T-cell (primary cell): ENCODE measurements at places on chromosomes 4 and X.

DNA sequence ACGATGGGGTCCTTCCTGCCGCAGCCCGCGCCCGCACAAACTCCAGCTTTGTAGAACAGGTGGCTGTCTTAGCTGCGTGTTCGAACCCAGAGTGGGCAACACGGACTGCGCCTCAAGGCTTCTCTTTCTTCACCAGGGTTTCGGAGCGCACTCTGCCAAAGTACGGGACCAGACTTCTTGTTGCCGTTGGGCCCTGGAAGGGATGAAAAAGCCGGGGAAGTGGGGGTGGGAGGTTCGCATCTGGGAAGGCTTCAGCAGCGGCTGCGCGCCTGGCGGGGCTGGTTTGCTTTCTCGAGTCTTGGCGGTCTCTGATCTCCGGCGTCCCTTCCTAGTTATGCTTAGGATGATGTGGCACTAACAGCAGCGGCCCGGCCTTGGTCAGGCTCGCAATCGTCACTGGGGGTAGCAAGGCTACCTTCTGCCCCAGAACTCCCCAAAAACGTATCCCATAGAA is 673 bp downstream of the PARM1 start:
- no peak for DNase-seq

GRCh38 chr4:88674979-88675378 is 22.6 kb downstream of the NAP1L5 start:
- no peak for DNase-seq

GRCh38 chr4:10182446-10183424 is 66.1 kb upstream of the WDR1 start:
- DNase-seq: no peak

GRCh38 chr4:186719925-186720694 is 3.5 kb downstream of the FAT1 start:
- no peak for DNase-seq

DNA sequence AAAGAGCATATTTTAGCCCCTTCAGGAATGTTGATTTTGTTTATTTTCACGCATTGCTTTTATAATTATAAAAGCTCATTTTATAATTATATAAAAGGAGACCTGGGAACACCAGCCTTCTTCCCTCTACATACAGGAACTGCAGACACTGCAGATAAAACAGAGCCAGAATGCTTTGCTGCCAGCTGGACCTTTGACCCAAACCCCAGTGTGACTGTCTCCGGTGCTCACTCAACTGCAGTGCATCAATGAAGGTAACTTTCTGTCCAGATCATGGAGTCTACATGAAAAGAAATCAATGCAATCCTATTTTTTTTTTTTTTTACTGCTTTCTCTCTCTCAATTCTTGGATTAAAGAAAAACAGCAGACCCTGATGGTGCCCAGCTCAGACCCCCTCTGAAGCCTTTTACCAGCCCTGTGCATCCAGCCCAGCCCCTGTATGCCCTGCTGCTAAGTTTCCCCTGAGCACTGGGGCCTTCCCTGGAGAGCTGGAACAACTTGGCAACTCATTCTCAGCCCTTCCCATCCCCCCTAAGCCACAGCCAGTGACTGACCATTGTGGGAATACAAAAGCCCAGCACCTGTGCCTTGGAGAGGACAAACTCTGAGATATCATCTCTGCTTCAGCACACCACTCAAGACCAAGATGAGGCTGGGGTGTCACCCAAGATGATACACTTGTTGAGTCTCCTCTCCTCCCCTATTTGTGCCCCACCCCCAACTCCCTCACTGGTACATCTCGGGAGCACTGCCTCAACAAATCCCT is 182.1 kb downstream of the EVC2 start:
- DNase-seq: no peak

GRCh38 chr4:120929847-120930246 is 7.3 kb upstream of the PRDM5 start:
- DNase-seq: no peak

GRCh38 chr4:103443324-103443723 is 245.2 kb upstream of the CENPE start:
- no peak for DNase-seq

GRCh38 chr4:17493619-17494018 is 18.3 kb downstream of the QDPR start:
- no peak for DNase-seq

GRCh38 chr4:78057600-78058550 is 752 bp downstream of the FRAS1 start:
- DNase-seq: no peak

GRCh38 chrX:38275615-38276014 is 51.7 kb downstream of the RPGR start:
- no peak for DNase-seq

- DNase-seq: peak; percentile 9
Measured at GRCh38 chrX:130916636-130917422, 13.8 kb upstream of the ENOX2 start.

DNA sequence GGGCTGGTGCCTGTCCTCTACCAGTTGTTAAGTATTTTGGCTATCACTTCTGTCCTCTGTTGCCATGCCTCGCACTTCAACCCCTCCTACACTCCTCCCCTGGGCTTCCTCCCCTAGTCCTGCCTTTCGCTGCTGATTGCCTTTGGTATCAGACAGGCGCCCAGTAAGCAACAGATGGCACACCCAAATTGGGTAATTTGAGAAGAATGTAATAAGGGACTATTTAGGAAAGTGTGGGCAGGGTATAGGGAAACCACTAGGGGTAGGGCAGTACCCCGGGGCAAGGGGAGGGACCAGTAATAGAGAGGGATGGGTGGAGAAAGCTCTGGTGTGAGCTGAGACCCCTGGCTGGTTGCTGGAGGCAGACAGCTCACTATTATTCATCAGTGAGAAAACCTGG is 172.7 kb upstream of the USP9X start:
- no peak for DNase-seq

GRCh38 chr4:154559494-154560418 is 3.1 kb upstream of the FGB start:
- no peak for DNase-seq

GRCh38 chrX:138018145-138018799 is 452.3 kb downstream of the ZIC3 start:
- DNase-seq: no peak
